Activated CD4-positive, alpha-beta T cell treated with anti-CD3 and anti-CD28 coated beads, Interleukin-10, Interleukin-2, amounts not matched to agents 100 ng/mL and 50 ng/mL, durations not matched to agents 16 hours and 8 hours (primary cell): ENCODE measurements at places on chromosomes 2 and 18.

GRCh38 chr2:149658553-149658952 lies 71.0 kb upstream of the MMADHC start:
- no peak for DNase-seq

DNA sequence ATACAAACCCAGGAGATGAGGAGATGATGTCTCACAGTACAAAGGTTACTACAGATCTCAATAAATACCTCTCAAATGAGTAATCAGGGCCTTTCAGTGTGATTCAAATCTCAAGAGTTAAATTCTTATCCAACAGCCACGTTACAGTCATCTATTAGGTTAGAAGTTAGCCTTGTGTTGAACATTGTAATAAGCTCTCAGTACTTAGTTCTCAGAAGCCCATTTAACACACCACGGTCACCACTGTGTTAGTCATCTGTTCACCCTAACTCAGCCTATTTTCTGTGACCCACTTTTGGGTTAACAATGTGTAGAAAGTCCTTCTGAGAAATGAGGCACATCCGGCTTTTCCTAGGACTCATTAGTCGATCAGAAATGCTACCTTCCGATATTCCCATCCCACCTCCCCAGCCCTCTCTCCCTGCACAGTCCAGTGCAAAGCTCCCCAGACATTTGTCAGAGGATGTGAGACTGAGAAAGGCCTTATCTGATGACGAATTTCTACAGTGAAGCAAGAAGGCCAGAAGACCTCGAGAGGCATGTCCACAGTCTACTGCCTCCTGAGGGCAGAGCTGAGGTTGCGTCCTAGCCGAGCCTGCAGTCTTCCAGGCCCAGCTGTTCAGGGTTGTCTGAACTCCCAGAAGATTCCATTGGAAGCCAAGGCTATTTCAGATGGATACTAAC lies 92.6 kb downstream of the ACTR2 start:
- DNase-seq: peak; percentile 89

- DNase-seq: no peak
Observed at GRCh38 chr18:78092901-78093300, 843.3 kb downstream of the GALR1 start.

DNA sequence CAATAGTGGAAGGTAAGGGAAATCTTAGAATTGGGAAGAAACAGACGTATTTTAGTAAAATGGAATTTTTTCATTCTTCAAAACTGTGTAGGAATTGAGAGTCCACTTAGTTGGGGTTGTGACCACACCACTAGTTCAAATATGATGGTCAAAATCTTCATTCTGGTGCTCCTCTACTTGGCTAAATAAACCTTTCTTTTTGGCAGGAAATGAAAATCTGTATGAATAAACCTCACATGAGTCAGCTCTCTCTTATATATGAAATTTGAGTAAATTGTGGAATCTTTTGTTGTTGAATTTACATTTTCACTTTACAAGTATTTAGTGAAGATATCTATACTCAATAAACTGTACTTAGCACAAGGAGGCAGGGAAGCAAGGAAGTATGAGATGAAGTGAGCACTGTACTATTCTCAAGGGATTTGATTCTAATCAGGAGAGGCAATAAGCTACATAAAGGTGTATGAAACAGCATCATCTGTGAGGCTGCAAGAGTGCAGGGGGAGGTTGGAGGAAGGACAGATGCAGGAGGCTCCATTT lies 20.5 kb downstream of the IL18R1 start:
- DNase-seq: no peak
